ENCODE measurements at places on chromosomes 4 and X. TPM values are rescaled to one million over a fixed set of nuclear protein-coding genes. Genes with fewer than 3 reads are reported as not detected.

- DNase-seq, result no peak
Observed at GRCh38 chr4:570754-571153, 5.3 kb downstream of the TMEM271 start.

DNA sequence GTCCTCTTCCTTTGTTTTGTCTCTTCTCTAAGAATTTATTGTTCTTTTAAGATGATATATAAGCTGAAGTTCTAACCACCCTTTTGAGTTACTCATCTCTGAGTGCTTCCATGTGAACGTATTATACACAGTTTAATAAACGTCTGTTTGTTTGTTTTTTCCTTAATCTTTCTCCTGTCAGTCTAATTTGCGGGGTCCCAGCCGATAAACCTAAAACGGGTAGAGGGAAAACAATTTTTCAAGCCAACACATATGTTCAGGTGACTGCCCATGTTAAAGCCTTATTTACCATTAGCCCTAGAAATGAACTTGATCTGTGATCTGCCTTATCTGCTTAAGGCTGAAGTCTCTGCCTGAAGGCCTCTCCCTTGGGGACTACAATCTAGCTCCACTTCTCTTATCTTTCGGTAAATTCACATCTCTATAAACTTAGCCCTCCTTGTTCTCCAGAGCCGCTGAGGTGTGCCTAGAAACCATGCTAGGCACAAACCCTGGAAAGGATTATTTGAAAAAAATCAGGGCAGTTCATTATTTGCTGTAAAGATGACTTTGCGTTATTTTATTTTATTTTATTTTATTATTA, 158.8 kb downstream of the CAMK2D start:
- no peak for DNase-seq

DNA sequence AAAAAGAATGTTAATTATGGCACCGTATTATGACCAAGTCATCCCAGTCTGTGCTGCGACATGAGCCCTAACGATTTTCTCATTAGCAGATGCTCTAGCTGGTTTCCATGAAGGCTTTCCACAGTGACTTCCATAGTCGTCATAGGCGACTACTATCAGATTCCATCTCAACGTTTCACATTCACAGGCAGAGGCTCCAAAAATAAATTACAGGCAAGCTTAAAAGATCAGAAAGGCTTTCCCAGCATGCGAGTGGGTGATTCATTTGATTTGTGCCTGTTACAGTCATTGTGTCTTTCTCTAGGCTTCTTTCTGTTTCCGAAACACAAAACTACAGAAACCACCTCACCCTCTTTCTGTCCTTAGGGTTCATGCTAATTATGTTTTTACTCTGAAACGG, 43.2 kb downstream of the PALLD start:
- no peak for DNase-seq

- no peak for DNase-seq
Observed at GRCh38 chr4:31416498-31416897, 696.3 kb downstream of the PCDH7 start.

ADH6 gene
- not detected for total RNA-seq
